NCI-H187 treated with DMSO at 0.1 percent for 48 hours (cell line): ENCODE measurements at places on chromosomes 7 and 10.
A peak's percentile ranks its signal among the peaks of the same experiment; 100 is the strongest.

- no peak for DNase-seq
Measured at GRCh38 chr7:431658-432111, 88.0 kb downstream of the PDGFA start.

DNA sequence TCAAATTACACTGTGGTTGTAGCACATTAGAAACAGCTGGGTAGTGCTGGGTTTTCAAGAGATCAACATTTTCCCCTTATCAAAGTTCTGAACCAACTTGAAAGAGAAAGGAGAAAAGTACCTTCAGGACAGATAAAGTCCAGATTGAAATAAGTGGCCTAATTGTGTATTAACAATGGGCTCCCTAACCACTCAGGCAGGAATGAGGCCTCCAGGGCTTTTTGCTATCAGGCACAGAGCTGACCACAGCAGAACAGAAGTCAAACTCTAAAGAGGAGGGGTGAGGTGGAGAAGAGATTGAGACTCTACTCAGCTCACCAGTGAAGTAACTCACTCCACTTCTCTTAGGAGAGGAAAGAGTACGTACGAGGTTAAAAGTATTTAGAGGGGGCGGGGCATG, 394.1 kb upstream of the PHF14 start:
- DNase-seq = no peak

- DNase-seq = no peak
Measured at GRCh38 chr10:14329746-14330173, 964 bp downstream of the FRMD4A start.

GRCh38 chr7:78587443-78588044, 789.0 kb downstream of the PHTF2 start:
- DNase-seq = no peak

DNA sequence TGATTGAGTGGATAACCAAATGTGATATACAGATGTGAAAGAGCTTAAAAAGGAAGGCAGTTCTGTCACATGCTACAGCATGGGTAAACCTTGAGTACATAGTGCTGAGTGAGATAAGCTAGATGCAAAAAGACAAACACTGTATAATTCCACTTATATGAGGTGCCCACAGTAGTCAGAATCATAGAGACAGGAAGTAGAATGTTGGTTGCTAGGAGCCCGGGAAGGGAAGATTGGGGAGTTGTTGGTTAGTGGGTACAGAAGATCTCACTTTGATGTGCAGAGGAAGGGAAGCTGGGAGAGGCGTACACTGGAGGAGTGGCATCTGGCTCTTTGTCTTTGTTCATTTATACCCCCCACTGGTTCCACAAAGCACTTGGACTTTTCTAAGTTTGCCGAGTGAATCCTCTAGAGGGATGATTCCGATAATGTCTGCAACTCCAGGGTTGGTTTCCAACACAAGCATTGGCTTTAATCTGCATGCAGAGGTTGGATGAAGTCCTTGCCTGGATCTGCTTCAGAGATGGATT, 39.5 kb downstream of the TSPAN14 start:
- no peak for DNase-seq

DNA sequence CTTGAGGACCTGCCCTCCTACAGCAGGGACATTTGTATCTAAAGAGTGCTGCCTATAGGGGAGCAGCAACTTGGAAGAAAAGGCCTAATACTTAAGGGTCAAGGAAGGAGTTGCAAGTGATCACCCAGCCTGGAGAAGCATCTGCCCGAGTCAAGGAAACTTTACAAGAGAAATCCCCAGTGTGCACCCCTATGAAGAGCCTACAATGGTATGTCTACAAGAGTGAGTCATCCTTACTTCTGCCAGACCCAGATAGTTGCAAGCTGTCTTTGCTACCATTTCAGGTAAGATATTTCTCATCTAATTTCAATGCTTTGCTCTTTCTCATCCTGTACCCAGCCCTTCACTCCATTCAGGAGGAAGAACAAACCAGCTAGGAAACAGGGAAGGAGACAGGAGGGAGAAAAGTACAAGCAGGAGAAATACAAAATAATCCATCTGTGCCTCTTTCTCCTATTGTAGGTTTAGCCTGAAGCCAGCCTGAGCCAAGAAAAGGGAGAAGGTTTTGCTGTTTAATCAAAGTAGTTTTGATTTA, 34.4 kb upstream of the AGR3 start:
- DNase-seq = no peak

GRCh38 chr10:68318331-68319059, 13.4 kb upstream of the HNRNPH3 start:
- DNase-seq = no peak

- DNase-seq = no peak
Measured at GRCh38 chr10:1961989-1962388, 224.7 kb upstream of the ADARB2 start.

GRCh38 chr10:118605694-118606093, 10.2 kb upstream of the PRLHR start:
- no peak for DNase-seq

GRCh38 chr7:42154173-42154572, 82.8 kb downstream of the GLI3 start:
- DNase-seq = no peak

- DNase-seq = no peak
Measured at GRCh38 chr10:95451568-95452524, 109.3 kb downstream of the SORBS1 start.

GRCh38 chr7:12570534-12571461, at the start of gene SCIN:
Gene SCIN, plus strand, starts transcription at chr7:12570720. Its CDS starts 67 bp downstream, at chr7:12570787.
- peak; percentile 48 for DNase-seq

DNA sequence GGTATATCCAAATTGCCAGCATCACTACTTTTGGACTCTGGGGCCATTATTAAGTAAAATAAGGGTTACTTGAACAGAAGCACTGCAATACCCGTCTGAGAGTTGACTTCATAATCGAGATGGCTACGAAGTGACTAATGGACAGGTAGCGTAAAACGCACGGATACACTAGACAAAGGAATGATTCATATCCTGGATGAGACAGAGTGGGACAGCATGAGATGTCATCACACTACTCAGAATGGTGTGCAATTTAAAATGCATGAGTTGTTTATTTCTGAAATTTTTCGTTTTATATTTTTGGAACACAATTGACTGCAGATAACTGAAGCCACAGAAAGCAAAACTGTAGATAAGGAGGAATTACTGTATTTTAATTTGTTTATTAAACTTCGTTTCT, 421.5 kb upstream of the LRGUK start:
- no peak for DNase-seq

- peak; percentile 27 for DNase-seq
Measured at GRCh38 chr7:55128693-55129394, 110.0 kb downstream of the EGFR start.

GRCh38 chr10:103123282-103124024, 69.6 kb downstream of the NT5C2 start:
- DNase-seq = no peak

GRCh38 chr10:6382081-6382480, 179.3 kb downstream of the PFKFB3 start:
- no peak for DNase-seq

GRCh38 chr7:120547605-120548004, 274.6 kb downstream of the KCND2 start:
- DNase-seq = no peak

DNA sequence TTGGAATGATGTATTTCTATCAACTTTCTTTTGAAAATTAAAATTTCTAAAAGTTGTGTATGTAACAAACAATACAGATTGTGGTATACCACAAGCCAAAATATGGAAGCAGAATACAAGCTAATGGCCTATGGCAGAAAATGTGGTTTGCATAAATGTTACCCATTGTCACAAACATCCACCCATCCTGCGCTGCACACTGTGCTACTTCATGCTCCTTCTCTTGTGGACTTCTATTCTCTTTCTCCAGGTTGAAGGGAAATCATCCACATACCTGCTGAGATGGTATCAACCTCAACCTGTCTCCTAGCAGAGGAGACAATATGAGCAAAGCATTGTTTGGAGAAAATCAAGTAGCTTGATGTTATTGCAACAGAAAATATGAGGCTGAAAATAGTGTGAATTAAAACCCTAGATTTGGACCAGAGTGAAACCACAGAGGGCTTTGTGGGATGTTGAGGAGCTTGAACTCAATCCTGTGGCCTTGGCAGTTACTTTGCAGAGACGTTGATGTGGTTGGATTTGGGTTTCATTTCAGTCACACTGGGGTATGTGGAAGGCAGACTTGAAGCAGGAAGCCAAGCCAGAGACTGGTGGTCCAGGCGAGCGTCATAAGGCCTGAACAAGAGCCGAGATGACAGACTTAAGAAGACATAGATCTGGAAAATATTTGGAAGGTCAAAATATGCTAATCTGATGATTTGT, 63.8 kb downstream of the ICA1 start:
- no peak for DNase-seq
